ENCODE measurements at places on chromosomes 1 and 21. TPM values are rescaled to one million over a fixed set of nuclear protein-coding genes. Genes with fewer than 3 reads are reported as not detected.

Gene C1orf94
- not detected for total RNA-seq

Gene GPR161
- total RNA-seq: 0.41 TPM

Gene GSTM5
- not detected for total RNA-seq

Gene BROX
- 38.2 TPM for total RNA-seq

Gene NCDN
- 43.8 TPM for total RNA-seq

Gene NTRK1
- total RNA-seq: 49.8 TPM

Gene BMP8A
- not detected for total RNA-seq

Gene FAM72D
- 8.7 TPM for total RNA-seq

Gene UTS2
- total RNA-seq: not detected

Gene DMRTA2
- not detected for total RNA-seq

Gene RGS4
- total RNA-seq: not detected

Gene FMO4
- total RNA-seq: 1.5 TPM

All from activated T-helper 1 cell treated with anti-CD3 and anti-CD28 coated beads, Interleukin-12 subunit alpha, Interleukin-12 subunit beta, Interleukin-2, Interleukin-4 antibody, amounts not matched to agents 30 ng/mL and 10 ng/mL and 1 ng/mL, durations not matched to agents 14 hours and 24 hours and 36 hours (primary cell).